NCI-H1694 (cell line): ENCODE measurements at places on chromosomes 2 and 18.

GRCh38 chr2:173299764-173300163, 54.9 kb upstream of the CDCA7 start:
- no peak for DNase-seq

DNA sequence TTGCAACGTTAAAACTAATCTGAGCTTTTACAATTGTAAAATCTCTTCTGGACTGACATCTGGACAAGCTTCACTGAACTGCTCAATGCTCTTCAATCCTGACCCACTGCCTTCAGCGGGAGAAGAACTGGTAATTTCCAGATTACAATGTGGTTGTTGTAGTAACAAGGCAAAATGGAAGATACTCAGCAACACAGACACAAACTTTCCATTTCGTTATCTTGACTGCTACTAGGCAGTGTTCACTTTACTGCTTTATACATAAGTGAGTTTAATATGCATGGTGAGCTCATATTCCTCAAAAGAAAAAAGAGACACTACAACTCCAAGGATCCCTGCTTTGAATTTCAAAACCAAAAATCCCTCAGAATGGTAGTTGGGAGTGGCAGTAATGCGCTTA, 51.9 kb downstream of the GRB14 start:
- DNase-seq, result no peak

- no peak for DNase-seq
Measured at GRCh38 chr2:132654968-132655367, 15.0 kb downstream of the LYPD1 start.

DNA sequence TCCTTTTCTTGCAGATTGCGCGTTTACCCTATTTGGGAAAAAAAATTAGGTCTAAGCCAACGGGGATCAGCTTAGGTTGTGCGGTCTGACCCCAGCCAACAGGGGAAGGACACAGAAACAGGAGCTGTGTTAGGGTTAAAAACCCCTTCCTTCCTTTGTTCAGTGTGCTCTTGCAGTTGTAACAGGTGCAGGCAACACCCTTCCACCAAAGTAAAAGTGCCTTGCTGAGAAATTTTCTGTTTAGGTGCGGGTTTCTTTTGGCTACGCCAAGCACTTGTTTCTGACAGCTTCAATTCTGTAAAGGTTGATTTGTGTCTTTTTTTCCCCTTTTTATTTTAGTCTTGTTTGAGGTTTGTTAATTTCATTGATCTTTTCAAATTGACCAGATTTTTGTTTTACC, 92.5 kb downstream of the PTPN4 start:
- DNase-seq, result no peak
